ENCODE measurements at places on chromosomes 4 and X. TPM values are rescaled to one million over a fixed set of nuclear protein-coding genes. Genes with fewer than 3 reads are reported as not detected.

The GLUD2 gene
- 0.27 TPM for total RNA-seq

The HELT gene
- total RNA-seq, result not detected

The CLDN34 gene
- not detected for total RNA-seq

The NMU gene
- total RNA-seq, result 1.1 TPM

The ALG13 gene
- total RNA-seq, result 49.3 TPM

The GSTCD gene
- 9.2 TPM for total RNA-seq

The PABPC5 gene
- under 0.01 TPM for total RNA-seq

The DAPP1 gene
- total RNA-seq, result 15.9 TPM

The ASB12 gene
- total RNA-seq, result 0.81 TPM

The STBD1 gene
- total RNA-seq, result 1.9 TPM

The SCD5 gene
- total RNA-seq, result 10.8 TPM

The KLHL4 gene
- total RNA-seq, result under 0.01 TPM

The RNF150 gene
- 4.0 TPM for total RNA-seq

The ABLIM2 gene
- under 0.01 TPM for total RNA-seq

The BEX2 gene
- total RNA-seq, result 41.7 TPM

The HSFX4 gene
- total RNA-seq, result not detected

The GPR50 gene
- total RNA-seq, result not detected

The ASB5 gene
- total RNA-seq, result not detected

The BEND2 gene
- total RNA-seq, result under 0.01 TPM

The XAGE1A gene
- total RNA-seq, result not detected

The SORBS2 gene
- total RNA-seq, result under 0.01 TPM

The MEPE gene
- not detected for total RNA-seq

The GRID2 gene
- total RNA-seq, result not detected

The MAGEA10 gene
- not detected for total RNA-seq

The SORCS2 gene
- total RNA-seq, result under 0.01 TPM

The RAB39B gene
- 3.2 TPM for total RNA-seq

The PNMA6A gene
- 4.6 TPM for total RNA-seq

Measured in hematopoietic multipotent progenitor cell (in vitro differentiated cells).